Tracheal epithelial cell (primary cell): ENCODE measurements at places on chromosomes 13 and 19. TPM values are rescaled to one million over a fixed set of nuclear protein-coding genes. Genes with fewer than 3 reads are reported as not detected.

ZNF470 gene
- 3.2 and 4.1 TPM in 2 replicates for total RNA-seq

SIGLEC10 gene
- total RNA-seq, result not detected in 2 replicates

F10 gene
- total RNA-seq, result not detected in 2 replicates

ZNF229 gene
- total RNA-seq, result 8.5 and 10.4 TPM in 2 replicates

ZIK1 gene
- total RNA-seq, result 3.9 and 5.3 TPM in 2 replicates

KLK11 gene
- 1.1 and 3.9 TPM in 2 replicates for total RNA-seq

FGF22 gene
- total RNA-seq, result not detected in 2 replicates

EPSTI1 gene
- 1.3 and 5.1 TPM in 2 replicates for total RNA-seq

OR7A5 gene
- not detected in 2 replicates for total RNA-seq

TGFBR3L gene
- 4.3 and 5.5 TPM in 2 replicates for total RNA-seq

SELENOV gene
- not detected in 2 replicates for total RNA-seq

ZNF226 gene
- 7.2 and 9.0 TPM in 2 replicates for total RNA-seq

KLF1 gene
- total RNA-seq, result 0.24 TPM in 1 of 2 replicates, not detected in the other

GRIN3B gene
- total RNA-seq, result 0.85 and 1.2 TPM in 2 replicates

ZNF844 gene
- 2.3 and 3.6 TPM in 2 replicates for total RNA-seq

ICAM4 gene
- 32.3 and 40.3 TPM in 2 replicates for total RNA-seq
